Esophagus mucosa (tissue), 1 donor: ENCODE measurements at places on chromosomes 7 and 10.

- no peak for ATAC-seq
Observed at GRCh38 chr7:84055904-84056605, 138.5 kb downstream of the SEMA3A start.

GRCh38 chr7:2471396-2471795 is 4.8 kb downstream of the GRIFIN start:
- ATAC-seq: peak; percentile 57

DNA sequence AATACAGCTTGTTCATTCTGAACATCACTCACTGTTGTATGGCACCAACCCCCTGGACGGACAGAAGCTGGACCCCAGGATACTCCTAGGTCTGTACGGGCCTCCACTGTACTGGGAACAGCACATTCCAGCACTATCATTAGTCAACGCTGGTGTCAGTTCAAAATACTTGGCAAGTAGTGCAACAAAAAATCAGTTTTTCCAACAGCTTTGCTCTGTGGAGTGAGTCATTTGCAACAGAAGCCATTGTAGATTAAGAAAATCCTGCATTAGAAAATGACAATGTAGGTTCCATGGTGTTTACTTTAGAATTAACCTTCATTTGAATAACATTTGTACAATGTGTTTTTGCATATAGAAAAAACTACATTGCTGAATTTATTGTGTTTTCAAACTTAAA is 266.6 kb downstream of the HDAC9 start:
- ATAC-seq: peak; percentile 42

GRCh38 chr10:61863981-61864380 is 37.5 kb upstream of the ARID5B start:
- ATAC-seq: no peak

DNA sequence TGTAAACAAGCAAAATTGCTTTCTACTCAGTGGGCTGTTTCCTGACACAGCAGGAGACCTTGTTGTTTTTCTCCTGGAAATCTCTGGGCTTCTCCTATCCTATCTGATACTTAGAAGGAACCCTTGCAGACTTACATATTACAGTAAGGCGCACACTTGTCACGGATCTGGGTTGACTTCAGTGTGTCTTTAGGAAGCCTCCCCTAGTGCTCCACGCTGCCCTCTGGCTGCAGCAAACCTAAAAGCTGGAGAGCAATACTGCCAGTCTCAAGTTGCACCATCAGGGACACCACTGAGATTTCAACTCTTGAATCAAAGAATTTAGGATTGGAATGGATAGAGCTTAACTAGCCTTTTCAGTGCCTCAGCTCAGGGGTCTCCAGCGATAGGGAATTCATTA is 495.3 kb downstream of the LRMDA start:
- peak; percentile 77 for ATAC-seq

DNA sequence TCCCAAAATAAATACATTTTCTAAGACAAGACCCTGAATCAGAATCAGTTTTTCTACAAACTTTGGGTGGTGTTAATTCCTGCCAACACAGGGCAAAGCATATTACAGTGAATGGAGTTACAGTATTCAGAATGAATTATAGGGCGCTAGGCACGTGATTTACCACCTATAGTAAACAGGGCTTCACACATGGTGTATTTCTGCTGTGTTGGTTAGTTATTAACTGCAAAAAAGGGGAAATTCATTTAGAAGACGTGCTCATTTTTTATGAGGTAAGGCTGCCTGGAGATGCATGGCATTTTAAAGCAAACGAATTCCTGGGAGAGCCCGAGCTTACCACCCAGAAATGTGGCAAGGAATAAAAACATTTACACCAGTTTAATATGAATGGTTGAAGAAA is 393.8 kb downstream of the LRMDA start:
- ATAC-seq: no peak

DNA sequence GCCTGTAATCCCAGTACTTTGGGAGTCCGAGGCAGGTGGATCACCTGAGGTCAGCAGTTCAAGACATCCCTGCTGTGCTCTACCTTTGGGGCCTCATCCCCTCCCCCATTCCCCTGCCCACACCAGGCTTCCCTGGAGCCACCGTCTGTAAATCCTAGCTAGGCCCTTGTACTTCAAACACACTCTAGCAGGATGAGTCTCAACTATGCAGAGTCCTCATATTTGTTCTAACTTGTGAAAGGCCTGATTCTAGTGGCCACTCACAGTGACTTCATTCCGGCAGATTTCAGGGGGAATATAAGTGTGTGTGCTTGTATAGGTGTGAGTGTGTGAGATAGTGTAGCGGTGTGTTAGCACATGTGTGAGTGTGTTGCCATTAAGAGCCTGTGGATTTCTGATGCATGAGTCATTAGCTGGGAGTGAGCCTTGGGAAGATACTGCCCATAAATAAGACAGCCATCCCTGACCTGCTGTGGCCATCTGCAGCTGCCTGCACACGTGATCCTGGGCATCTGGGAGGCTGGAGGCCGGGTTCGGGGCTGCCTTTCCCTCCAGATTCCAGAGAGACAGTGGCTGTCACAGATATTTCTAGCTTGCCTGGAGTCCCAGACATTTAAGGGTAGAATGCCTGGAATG is 1.7 kb upstream of the NEURL1 start:
- peak; percentile 48 for ATAC-seq

DNA sequence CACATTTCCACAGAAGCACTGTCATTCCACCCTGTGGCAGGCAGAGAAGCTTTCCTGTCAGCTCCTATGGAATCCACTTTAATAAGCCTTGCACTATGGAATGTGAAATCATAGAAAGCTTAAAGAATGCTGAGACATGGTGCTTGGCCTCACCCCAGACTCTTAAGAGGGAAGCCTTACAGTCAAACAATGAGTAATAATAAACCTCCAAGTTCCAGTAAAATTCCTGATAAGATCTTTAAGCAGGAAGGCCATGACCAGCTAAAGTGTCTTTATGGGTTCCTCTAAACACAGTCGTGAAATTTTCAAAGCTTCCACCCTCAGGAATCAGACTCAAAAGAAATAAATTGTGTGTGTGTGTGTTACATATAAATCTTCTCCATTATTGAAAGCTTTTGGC is 11.9 kb upstream of the TEX36 start:
- peak; percentile 35 for ATAC-seq

- ATAC-seq: no peak
Observed at GRCh38 chr7:6164491-6164890, 107.9 kb downstream of the CYTH3 start.

GRCh38 chr10:14608381-14609001 is 166.2 kb downstream of the FAM107B start:
- no peak for ATAC-seq

GRCh38 chr10:101040061-101040460 is 9.0 kb downstream of the SFXN3 start:
- no peak for ATAC-seq

- ATAC-seq: peak; percentile 58
Observed at GRCh38 chr7:155785536-155785935, 26.7 kb downstream of the SHH start.

- no peak for ATAC-seq
Observed at GRCh38 chr7:582931-583330, 63.3 kb upstream of the PDGFA start.

DNA sequence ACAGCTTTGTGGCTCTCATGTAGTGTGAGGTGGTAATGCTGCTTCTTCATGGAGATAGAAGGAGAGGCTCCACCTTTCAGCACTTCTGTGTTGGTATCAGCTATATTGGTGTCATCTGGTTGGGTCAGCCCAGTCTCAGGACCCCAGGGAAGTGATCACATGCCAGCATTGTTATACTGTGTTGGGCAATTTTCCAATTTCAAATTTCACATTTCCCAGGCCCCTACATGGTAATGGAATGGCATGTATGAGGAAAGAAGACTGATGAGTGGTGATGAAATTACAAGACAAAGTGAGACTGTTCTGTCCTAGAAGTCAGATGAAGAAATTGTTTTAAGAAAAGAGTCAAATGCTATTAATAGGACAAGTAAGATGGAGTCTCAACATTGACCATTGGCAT is 3.7 kb upstream of the AKR1C3 start:
- ATAC-seq: no peak

- no peak for ATAC-seq
Observed at GRCh38 chr10:113199459-113199858, 249.4 kb downstream of the TCF7L2 start.

- no peak for ATAC-seq
Observed at GRCh38 chr7:136874393-136875032, 6.1 kb downstream of the CHRM2 start.

DNA sequence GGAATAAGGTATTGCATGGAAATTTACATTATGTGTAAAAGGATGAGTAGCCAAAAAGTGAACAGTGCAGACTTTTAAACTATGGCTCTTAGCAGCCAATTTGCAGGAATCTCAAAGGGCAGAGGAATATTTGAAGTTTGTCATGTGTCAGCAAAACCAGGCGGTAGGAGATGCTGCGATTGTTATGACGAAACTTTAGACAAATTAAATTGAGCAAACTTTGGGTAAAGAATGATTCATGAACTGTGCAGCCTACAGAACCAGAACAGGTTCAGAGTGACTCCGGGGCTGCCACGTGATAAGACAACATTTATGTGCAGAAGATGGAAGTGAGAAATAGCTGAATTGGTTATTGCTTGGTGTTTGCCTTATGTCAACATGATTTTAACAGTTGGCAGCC is 39.2 kb upstream of the CCDC6 start:
- peak; percentile 85 for ATAC-seq

GRCh38 chr10:110755781-110756180 is 111.6 kb downstream of the RBM20 start:
- ATAC-seq: no peak

GRCh38 chr7:68147614-68148238 is 1151.1 kb downstream of the TYW1 start:
- ATAC-seq: no peak

- no peak for ATAC-seq
Observed at GRCh38 chr10:49099046-49099445, 16.3 kb downstream of the VSTM4 start.

- peak; percentile 57 for ATAC-seq
Observed at GRCh38 chr7:20201380-20201779, 15.8 kb downstream of the MACC1 start.

DNA sequence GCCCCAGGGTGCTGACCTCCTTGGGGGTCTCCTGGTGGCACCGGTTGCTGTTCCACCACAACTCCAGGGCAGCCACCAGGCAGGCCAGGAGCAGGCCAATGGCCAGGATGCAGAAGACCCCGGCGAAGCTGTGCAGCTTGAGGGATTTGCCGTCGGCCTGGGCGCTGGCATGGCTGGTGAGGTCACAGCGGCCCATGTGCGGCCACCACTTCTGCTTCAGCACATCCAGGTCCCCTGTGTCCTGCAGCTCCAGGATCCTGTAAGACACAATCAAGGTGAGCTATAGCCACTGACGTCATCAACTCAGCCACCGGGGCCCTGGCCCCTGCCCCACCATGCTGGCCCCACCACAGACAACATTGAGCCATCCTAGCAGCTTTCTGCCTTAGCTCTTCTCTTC is 753.2 kb downstream of the GRID1 start:
- no peak for ATAC-seq

- ATAC-seq: no peak
Observed at GRCh38 chr10:66719483-66719882, 206.4 kb upstream of the LRRTM3 start.
